ENCODE measurements at places on chromosomes 7 and 10. TPM values are rescaled to one million over a fixed set of nuclear protein-coding genes. Genes with fewer than 3 reads are reported as not detected.

CYREN gene
- 15.2 TPM for total RNA-seq

DNA sequence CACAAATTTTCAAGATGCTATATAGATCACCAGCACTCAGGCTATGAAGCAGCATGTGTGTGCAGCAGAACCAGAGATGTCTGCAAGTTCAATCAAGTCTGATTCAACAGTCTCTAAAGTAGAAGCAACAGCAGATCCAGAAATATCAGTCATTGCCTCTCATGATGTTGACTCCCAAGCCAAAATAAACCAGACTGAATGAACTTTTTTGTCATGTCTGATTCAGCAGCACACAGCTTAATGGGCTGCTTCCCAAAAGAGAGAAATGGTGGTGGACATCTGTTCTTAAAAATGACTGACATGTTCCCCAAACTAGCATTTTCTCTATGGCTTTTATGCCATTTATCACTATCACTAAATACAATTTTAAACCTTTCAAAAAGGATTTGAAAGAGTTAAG is 53.8 kb downstream of the TMEM26 start:
- DNase-seq = no peak

DNA sequence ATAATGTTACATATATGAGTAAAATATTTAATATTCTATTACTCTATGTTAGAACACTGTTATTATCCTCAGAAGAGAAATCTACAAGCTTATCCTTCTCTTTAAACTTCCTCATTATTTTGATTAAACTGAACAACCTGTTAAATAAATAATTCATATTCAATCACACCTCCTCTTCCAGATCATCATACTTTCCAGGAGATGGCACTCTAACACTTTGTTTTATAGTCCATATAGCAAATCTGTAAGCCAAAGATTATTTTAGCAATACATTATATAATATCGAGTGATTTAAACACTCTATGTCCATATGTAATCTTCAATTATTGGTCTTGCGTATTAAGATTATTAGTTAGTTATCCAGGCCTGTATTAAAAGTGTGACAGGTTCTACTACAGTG is 694.1 kb downstream of the ANKRD7 start:
- no peak for DNase-seq

IKZF1 gene
- total RNA-seq = 248 TPM

GRCh38 chr7:159070431-159071148 is 74.1 kb downstream of the VIPR2 start:
- no peak for DNase-seq

CDH23 gene
- 10.1 TPM for total RNA-seq

DNA sequence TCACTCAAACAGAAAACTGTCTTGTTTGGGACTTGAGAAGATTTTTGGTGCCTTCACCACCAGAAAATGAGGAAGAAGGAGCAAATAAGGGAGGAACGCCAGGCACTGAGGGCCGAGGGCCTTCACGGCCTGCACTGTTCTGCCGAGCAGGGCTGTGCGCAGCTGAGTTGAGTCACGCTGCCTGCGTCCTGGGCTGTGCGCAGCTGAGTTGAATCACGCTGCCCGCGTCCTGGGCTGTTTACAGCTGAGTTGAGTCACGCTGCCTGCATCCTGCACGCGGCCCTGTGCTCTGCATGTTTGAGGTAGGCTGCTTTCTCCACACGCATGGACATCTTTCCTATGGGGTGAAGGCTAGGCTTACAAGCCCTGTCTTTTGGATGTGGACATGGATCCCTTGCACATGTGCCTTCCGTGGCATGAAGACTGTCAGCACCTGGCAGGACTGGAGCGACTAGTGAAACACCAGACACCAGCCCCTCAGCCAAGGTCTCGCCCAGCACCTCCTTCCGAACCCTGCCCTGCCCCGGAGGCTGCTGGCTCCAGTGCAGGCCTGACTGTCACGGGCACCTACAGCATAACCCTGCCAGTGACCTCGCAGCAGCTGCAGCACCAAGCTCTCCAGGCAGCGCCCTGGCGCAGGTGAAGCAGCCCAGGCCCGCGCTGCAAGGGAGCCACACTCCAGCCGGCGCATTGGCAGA is 96.7 kb downstream of the HTR5A start:
- DNase-seq = no peak

CALD1 gene
- total RNA-seq = not detected

DNA sequence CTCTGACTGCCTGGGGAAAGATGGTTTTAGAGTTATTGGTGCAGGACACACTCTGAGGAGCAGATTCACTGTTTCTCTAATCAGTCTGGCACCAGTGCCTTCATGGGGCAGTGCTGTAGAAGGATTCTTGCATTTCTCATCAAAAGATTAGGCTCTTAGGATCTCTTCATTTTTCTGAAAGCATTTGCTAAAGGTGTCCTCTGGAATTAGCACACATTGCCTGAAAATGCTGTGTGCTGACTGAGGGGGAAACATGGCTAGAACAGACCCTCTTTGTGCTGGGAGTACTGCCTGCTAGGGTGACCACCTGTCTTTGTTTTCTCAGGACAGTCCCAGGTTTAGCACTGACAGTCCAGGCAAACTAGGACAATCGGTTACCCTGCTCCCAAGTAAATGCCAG is 301.0 kb downstream of the PTEN start:
- no peak for DNase-seq

- no peak for DNase-seq
Observed at GRCh38 chr10:76631884-76632766, 1005.5 kb downstream of the KCNMA1 start.

GRCh38 chr7:152984421-152984820 is 224.9 kb downstream of the ACTR3B start:
- no peak for DNase-seq

GRCh38 chr7:47796347-47796746 is 151.9 kb downstream of the PKD1L1 start:
- no peak for DNase-seq

GRCh38 chr10:129114588-129114987 is 352.5 kb upstream of the MGMT start:
- DNase-seq = no peak

ELMO1 gene
- 79.4 TPM for total RNA-seq

MYPN gene
- not detected for total RNA-seq

GRCh38 chr7:47458057-47458456 is 123.9 kb downstream of the TNS3 start:
- DNase-seq = no peak

DNA sequence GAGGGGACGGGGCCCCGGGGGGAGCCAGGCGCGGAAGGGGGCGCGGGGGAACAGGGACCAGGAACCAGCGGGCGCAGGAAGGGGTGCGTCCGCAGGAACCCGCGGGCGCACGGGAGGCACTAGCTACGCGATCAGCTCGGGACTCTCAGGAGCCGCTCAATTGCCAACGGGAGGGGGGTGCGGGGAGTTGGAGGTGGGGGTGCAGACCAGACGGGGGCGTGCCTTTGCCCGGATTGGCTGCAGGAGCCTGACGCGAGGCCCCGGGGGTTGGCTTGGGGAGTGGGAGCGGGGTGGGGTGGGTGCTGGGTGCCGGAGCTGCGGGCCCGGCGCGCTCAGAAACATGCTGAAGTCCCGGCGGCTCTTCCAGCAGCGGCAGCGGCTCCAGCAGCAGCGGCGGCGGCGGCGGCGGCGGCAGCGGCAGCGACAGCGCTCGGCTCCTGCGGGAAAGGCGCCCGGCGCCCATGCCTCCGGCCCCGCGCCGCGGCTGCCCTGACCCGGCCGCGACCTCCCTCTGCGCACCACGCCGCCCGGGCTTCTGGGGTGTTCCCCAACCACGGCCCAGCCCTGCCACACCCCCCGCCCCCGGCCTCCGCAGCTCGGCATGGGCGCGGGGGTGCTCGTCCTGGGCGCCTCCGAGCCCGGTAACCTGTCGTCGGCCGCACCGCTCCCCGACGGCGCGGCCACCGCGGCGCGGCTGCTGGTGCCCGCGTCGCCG is at the start of gene ADRB1:
Gene ADRB1 (plus strand): TSS at position 335 of the 715 bp plus-strand sequence. CDS start 267 bp downstream, at position 602.
- DNase-seq = peak; percentile 27

- DNase-seq = no peak
Observed at GRCh38 chr7:79719216-79719615, 265.7 kb upstream of the MAGI2 start.

GRCh38 chr7:138354066-138354465 is 106.0 kb upstream of the TRIM24 start:
- no peak for DNase-seq

DNA sequence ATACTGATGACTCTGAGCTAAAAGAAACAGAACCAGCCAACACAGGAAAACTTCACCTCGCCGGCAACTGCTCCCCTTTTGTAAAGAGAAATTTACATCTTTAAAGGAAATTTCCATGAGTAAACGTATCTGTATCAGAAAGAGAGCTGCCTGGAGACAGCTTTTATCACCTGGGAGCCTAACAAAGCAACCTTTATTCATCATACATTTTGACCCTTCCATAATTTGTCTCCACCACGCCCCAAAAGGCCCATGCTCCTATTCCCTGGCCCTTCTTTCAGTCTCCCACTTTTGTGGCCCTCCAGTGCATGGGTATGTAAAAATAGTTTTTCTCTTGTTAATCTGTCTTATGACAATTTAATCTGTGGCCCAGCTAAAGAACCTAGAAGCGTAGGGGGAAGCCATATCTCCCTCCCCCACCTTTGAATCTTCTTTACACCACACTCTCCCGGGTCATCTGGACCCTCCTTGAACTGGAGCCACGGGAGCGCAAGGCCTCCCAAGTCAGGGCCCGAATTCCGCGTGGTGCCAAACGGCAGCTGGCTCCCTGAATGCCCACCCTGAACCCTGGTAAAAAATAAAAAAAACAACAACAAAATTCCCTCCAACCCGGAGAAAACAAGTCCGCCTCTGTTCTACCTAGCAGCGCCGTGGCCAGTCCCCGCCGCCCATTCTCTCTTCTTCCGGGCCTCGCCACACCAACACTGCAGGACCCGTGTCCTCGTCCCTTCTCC is 15.4 kb upstream of the FKBP9 start:
- DNase-seq = no peak

- no peak for DNase-seq
Observed at GRCh38 chr10:133100186-133100585, 12.5 kb downstream of the ADGRA1 start.

- no peak for DNase-seq
Observed at GRCh38 chr7:37349979-37350590, 98.6 kb downstream of the ELMO1 start.

DNA sequence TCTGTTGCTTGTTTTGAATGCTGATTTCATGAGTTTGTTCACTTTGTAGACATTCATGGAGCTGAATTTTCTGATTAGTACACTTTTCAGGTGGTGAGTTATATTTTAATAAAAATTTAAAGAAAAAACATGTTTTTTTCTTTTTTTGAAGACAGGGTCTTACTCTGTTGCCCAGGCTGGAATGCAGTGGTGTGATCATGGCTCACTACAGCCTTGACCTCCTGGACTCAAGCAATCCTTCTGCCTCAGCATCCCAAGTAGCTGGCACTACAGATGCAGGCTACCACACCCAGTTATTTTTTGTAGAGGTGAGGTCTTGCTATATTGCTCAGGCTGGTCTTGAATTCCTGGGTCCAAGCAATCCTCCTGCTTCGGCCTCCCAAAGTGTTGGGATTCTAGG is 23.7 kb downstream of the PDZD8 start:
- DNase-seq = no peak

DNA sequence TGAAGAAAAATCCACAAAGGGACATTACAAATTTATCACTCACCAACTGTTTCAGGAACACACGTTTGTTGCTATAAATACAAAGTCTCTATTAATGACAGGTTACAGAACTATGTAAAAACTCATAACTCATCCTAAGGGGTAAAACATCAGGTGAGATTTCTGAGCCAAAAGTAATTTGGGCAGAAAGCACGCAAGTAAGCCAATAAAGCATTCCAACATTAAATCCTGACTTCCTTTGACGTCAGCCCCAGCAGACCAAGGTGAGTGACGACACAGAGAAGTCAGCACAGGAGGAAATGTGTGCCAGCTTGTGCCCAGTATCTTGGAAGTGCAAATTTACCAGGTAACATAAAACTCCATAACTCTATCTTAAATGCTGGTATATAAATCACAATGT is 45.7 kb downstream of the IMMP2L start:
- no peak for DNase-seq

DNA sequence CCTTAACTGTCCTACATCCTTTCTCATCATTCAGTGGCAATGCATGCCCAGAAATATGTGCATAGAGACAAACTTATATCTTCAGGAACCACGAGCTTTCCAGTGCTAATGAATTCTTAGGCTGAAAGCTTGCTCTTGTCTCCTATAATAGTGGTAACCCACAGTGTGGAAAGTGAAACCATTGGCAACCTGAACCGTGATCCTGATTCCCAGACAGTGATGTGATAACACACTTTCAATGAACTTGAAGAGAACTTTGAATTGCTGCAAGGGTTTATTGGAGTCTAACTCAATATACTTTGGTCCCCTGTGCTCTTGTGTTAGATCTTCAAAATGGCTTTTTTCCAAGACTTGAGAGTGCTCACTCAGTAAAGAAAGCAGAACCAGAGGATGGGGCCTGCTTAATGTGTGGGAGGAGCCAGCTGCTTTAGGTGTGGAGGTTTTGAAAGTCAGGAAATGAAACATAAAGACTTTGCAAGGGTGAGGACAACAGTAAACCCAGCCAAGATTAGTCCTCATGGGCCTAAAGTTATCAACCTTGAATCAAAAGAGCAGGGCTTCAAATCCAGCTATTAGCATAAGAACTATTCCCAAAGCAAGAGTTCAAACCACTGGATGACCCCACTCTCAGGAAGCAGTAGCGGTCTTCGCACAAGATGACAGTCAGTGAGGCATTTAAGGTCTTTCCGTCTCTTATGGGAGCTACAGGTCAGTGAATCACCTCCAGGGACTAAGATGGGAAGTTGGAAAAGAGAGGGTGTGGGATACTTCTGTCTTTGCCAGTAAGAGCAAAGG is 332.4 kb upstream of the NRP1 start:
- DNase-seq = no peak

GIMAP7 gene
- total RNA-seq = 29.7 TPM

HOXA9 gene
- total RNA-seq = not detected

- DNase-seq = no peak
Observed at GRCh38 chr7:2869981-2870380, 25.9 kb upstream of the GNA12 start.

- no peak for DNase-seq
Observed at GRCh38 chr10:56028298-56029132, 332.5 kb downstream of the ZWINT start.

- DNase-seq = no peak
Observed at GRCh38 chr7:156034397-156034796, 222.1 kb upstream of the SHH start.

- DNase-seq = no peak
Observed at GRCh38 chr7:53070883-53071282, 35.5 kb downstream of the POM121L12 start.

SLC39A12 gene
- not detected for total RNA-seq

GRCh38 chr7:43372676-43373355 is 210.1 kb upstream of the STK17A start:
- DNase-seq = no peak

POU6F2 gene
- total RNA-seq = not detected

INMT gene
- total RNA-seq = 0.14 TPM

DNA sequence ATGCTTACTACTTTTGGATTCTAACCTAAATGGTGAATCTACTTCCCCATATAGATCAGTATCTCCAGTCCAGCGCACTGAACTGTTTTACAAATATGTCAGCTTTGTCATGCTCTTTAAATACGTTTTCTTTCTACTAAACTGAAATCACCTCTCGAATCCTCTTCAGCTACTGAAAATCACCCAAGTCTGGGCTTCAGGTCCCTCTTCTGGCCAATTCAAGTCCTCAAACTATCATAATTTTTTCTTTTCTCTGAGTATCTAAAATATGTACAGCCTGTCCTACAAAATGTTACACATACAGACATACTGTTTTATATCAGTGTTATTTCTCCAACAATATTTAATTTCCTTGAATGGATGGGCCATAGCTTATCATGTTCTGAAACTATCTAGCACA is 84.2 kb downstream of the CACNA2D1 start:
- DNase-seq = no peak

GRCh38 chr10:132361581-132362101 is 29.6 kb downstream of the LRRC27 start:
- no peak for DNase-seq

SNCG gene
- total RNA-seq = not detected

GRCh38 chr10:131094527-131095312 is 216.8 kb downstream of the TCERG1L start:
- no peak for DNase-seq
